ENCODE measurements at places on chromosomes 13 and 19.

GRCh38 chr13:95585867-95586266 lies 33.3 kb downstream of the CLDN10 start:
- DNase-seq, result no peak

DNA sequence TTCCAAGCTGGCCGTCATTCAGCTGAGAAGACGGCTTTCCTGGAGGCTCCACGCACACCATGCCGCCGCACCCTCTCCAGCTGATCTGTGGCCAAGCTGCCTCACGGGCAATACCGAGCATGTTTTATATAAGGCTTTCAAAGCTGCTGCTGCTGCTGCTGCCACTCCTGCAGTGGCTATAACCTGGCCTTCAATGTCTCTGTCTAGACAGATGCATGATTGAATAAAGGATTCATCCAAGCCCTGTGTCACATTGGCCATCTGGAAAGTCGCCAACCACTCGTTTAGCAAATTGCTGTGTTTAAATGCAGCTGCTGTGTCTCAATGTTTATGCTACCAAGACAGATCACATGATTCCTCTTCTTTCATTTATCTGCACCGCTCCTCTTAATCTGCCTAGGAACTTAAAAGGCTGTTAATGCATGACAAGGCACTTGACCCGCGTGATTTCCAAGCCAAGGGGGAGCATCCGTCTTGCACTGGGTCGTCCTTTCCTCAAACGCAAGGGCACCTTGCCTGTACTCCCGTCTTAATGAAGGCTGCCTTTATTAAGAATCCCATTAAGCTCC lies 114.3 kb downstream of the TEX26 start:
- DNase-seq, result no peak

DNA sequence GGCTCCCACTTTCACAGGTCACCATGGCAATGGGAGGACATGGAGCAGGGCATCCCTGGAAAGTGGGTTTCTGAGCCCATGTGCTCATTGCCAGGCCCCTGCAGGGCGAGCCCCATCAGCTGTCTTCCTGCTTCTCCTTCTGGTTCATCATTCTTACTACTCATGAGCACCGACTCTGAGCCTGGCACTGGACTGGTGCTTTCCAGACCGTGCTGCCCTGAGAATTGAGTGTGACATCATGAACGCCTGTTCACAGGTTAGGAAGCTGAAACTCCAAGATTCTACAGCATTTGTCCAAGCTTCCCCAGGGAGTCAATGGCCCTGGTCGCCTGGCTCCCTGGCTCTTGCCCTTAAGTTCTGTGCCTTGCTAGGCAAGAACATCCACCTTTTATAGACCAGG lies 210.4 kb upstream of the ZNF536 start:
- DNase-seq, result no peak

DNA sequence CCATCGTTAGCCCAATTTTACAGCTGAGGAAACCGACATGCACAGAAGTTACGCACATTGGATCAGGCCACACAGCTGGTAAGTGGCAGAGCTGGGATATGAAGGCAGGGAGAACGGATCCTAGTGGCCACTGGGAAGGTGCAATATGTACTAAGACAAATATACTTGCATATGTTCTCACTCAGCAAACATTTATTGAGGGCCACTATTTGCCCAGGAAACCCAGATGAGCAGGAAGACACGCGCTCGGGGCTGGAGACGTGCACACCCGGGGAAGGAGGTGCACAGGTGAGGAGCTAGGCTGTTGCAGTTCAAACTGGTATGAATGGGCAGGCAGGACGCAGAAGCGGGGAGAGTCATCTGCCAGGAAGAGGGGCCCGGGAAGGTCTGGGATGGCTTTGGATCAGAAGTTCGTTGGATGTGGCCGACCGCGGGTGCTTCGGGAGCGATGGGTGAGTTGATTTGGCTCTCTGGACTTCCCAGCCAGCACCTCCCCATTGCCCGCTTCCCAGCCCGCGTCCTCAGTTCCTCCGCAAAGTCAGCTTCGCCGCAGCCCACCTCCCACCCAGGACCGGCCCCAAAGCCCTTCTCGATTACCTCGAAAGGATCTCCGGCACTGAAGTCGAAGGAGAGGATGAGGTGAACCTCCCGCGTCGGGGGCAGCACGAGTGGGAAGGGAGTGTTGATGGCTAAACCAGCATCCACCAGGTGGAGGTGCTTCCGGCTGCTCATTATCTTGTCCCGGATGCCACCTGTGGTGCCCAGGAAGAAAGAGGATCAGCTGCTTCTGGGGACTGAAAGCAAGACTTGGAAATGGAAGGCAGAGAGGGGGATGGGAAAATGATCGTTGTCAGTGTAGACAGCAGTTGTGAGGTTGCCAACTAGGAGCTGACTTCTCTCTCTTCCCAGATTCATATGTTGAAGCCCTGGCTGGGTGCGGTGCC lies 17.8 kb upstream of the CABP5 start:
- DNase-seq, result no peak

DNA sequence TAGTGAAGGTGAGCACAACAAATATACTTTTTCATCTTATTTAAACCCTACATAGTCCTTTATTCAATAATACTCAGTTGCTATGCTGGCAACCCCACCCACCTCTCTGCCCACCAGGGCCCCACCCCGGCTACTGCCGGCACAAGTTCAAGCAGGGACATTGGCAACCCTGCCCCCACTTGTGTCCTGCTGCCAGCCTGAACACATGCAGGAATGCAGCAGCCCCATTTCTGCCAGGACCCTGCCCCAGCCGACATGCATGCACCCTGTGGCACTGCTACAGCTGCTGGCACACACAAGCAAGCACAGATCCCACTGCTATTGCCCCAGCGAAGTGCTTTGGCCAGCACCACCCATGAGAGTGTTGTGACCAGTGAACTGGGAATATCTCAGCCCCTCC lies 289.8 kb downstream of the COG6 start:
- no peak for DNase-seq

- DNase-seq, result no peak
Observed at GRCh38 chr13:49348751-49349150, 95.1 kb downstream of the CAB39L start.

GRCh38 chr13:48507021-48507420 lies 25.9 kb downstream of the RCBTB2 start:
- DNase-seq, result no peak

DNA sequence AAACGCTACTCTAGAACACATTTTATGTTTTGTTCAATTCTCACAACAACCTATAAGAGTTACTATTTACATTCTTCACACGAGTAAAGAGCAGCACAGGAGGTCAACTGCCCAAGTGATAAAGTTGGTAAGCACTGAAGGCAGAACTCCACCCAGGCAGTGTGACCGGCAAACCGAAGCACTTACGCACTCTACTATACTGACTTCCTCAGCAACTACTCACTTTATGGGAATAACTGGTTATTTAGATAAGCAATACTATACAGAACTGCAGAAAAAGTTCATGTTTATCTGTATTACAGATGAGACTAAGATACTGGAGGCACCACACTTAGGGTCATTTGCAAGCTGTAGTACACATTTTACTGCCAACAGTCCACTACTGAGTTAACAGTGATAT lies 28.8 kb downstream of the FOXO1 start:
- DNase-seq, result no peak
